Lower leg skin (tissue), 4 donors: ENCODE measurements at places on chromosomes 3 and 15. TPM values are rescaled to one million over a fixed set of nuclear protein-coding genes. Genes with fewer than 3 reads are reported as not detected.

GRCh38 chr3:141482245-141482922 is 4.4 kb upstream of the RASA2 start:
- DNase-seq, result no peak

DNA sequence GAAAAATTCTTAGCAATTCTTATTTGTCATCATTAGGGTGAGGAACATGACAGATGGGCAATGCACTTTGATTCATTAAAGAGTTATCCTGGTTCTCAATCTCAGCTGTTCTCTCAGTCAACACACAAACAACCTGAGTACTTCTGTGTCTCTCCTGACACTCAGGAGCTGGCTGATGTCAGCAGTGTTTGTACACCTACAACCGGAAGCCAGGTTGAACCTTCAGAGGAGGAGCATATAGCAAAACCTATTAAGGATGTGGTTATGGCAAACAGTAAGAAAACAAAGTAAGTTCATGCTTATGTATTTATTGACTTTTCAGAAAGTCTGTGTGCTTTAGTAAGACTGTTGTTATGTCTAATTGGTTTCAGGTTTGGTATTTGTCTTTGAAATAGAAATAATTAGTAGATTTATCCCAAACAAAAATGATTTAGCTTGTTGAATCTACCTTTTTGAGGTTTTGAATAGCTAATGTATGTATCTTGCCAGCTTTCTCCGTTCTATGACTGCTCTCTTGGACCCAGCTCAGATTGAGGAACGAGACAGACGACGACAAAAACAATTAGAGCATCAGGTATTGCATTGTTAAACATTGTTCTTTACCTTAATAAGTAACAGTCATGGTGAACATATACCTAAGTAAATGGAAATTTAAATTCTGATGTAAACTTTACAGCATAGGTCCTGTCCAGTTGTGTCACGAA is 36.6 kb downstream of the CCDC66 start:
- no peak for DNase-seq

Gene GOLGA8R
- 4.6 TPM for total RNA-seq

- no peak for DNase-seq
Observed at GRCh38 chr3:89966877-89967665, 859.6 kb downstream of the EPHA3 start.

- no peak for DNase-seq
Observed at GRCh38 chr3:17772556-17772955, 30.1 kb upstream of the TBC1D5 start.
